ENCODE measurements at places on chromosomes 12 and 14.

- no peak for DNase-seq
Observed at GRCh38 chr14:48690349-48690748, 895.8 kb downstream of the RPS29 start.

- no peak for DNase-seq
Observed at GRCh38 chr12:117472983-117473382, 111.6 kb upstream of the NOS1 start.

GRCh38 chr12:1781772-1782171, 38.6 kb upstream of the LRTM2 start:
- DNase-seq: no peak

GRCh38 chr12:101571105-101571504, 23.7 kb upstream of the MYBPC1 start:
- no peak for DNase-seq
